C1 segment of cervical spinal cord (tissue), 14 donors: ENCODE measurements at places on chromosomes 4 and X.

DNA sequence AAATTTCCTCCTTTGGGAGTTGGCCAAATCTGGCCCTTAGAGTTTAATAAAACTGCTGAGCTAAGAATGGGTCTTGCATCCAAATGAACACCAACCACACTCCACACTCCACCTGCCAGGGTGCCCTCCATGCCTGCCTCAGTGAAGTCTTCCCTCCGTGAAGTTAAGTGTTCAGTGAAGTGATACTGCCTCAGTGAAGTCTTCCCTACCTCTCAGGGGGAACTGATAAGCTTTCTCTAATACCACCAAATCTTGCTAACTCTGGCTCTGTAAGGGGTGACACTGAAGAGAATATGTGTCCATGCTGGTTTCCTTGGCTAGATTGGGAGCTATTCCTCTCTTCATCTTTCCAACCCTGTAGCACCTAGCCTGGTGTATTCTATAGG, 27.9 kb downstream of the MED28 start:
- no peak for DNase-seq

DNA sequence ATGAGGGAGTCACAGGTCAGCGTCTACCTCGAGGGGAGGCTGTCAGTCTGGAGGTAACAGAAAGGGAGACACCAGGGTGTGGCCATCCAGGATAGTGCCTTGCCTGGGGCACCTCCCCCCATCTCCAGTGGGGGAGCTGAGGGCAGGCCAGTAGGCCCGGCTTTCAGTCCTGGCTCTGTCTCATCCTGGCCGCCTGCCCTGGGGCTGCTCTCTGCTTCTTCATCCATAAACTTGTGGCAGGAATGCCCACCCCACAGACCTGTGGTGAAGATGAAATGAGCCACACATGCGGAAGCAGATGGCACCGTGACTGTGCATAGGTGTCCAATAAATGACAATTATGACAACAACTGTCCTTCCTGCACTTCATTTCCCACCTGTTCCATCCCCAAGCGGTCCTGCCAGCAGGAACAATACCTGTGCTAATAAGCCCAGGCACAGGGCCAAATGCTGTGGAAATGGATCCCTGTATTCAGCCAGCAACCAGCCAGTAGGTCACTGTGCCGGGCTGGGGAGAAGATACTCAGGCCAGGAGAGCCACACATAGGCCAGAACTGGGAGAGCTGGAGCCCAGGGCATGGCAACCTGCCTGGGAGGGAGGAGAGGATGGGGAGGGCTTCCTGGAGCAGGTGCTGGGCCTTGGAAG, 30.2 kb downstream of the TRO start:
- DNase-seq: no peak

DNA sequence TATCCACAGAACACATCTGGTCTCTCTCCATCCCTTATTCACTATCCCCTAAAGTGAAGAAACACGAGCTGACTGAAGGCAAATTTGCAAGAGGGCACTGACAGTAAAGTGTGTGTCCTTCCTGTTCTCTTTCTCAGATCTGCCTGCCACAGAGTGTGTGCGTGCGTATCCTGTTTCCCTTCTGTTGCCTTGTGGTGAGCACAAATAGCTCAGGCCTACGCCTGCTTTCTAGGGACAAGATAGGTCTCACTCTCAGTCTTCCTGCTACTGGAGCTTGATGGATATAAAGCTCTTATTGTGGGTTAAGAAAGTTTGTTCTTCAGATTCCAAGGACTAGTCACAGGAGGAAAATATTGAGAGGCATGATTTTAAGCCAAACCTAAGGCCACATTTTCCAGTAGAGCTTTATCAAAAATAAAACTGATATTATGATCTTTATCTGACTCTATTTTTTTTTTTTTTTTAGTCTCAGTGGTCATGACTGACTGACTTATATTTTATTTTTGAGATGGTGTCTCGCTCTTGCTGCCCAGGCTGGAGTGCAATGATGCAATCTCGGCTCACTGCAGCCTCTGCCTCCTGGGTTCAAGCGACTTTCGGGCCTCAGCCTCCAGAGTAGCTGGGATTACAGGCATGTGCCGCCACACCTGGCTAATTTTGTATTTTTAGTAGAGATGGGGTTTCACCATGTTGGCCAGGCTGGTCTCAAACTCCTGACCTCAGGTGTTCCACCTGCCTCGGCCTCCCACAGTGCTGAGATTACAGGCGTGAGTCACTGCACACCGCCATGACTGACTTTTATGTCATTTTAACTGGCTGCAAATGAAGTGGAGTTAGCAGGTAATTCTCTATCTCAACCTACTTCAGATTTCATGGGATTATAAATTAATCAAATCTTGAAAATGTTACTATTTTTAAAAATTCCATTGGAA, 140.3 kb upstream of the SH3RF1 start:
- DNase-seq: no peak

DNA sequence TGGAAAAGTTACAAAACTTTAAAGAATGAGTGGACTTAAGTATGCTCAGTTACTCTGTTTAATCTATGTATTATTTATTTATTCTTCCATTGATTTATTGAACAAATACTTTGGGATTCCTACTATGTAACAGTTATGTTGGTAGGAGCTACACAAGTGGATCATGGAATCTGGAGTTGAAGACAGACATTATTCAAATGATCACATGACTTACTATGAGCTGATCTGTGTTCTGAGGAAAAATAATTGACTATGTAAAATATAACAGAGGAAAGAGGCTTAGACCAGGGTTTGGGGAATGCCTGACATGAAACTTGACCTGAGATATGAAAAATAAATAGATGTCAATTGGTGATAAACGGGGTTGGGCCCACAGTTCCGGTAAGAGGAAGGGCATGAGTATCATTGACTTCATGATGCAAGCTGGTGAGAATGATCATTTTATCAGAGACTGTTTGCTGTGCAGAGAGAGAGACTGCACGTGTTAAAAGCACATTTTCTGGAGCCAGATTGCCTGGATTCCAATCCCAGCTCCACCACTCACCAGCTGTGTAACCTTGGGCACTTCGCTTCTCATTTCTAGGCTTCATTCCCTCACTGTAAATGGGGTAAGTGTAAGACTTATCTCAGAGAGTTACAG, 179.0 kb downstream of the SPCS3 start:
- no peak for DNase-seq

GRCh38 chrX:42530027-42530426, 247.9 kb downstream of the PPP1R2C start:
- no peak for DNase-seq

- DNase-seq: no peak
Observed at GRCh38 chr4:156512622-156513021, 459.0 kb downstream of the PDGFC start.

- DNase-seq: no peak
Observed at GRCh38 chr4:93199492-93199891, 629.1 kb upstream of the ATOH1 start.

GRCh38 chr4:165625281-165625680, 246.5 kb downstream of the CPE start:
- no peak for DNase-seq

DNA sequence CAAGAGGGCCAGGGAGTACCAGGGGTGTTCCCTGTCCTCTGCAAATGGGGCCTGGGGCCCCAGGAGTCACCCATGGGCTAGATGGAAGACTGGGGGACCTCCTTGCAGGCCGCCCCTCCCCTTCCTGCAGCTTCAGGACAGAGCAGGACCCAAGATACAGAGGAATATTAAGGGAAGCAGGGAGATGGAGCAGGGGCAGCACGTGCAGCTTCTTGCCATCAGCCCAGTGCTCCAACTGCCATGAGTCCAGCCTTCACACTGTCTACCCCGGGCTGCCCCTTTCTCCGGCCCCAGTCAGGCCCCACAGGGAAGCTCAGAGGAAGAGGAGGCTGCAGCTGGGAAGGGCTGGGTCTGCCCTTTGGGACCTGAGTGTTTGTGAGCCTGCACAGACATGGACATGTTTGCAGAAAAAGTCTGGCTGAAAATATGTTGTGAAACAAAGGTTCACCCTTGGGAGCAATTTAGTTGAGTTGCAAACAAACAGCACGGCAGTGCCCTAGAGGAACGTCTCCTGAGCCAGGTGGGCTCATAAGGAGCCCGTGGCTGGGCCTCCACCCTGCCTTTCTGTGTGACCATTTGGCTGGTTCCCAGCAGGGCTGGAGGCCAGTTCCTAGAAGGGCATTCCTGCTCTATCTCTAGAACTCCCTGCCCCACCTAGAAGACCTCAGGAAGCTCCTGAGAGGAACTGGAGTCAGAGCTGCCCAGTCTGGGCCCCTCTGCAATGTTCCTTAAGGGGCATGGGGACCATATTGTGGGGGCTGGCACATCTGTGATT, 8.9 kb downstream of the FATE1 start:
- DNase-seq: no peak

GRCh38 chr4:128686032-128686465, 123.5 kb upstream of the JADE1 start:
- DNase-seq: no peak

DNA sequence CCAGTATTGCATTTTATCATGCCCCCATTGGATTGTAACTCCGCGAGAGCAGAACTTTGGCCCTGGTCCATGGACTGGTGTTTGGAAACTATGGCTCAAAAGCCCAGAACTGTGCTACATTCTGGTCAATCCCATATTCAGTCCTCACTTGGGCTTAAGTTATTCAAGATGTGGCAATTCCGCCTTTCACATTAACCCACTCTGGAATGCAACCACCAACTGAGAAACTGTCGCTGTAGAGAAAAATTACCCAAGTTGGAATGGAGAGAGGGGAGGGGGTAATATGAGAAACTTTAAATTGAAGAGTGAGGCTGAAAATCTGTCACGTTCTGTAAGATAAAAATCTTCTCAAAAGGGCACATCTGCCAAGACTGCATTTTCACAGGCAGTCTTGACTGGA, 189.6 kb upstream of the NHS start:
- DNase-seq: no peak

DNA sequence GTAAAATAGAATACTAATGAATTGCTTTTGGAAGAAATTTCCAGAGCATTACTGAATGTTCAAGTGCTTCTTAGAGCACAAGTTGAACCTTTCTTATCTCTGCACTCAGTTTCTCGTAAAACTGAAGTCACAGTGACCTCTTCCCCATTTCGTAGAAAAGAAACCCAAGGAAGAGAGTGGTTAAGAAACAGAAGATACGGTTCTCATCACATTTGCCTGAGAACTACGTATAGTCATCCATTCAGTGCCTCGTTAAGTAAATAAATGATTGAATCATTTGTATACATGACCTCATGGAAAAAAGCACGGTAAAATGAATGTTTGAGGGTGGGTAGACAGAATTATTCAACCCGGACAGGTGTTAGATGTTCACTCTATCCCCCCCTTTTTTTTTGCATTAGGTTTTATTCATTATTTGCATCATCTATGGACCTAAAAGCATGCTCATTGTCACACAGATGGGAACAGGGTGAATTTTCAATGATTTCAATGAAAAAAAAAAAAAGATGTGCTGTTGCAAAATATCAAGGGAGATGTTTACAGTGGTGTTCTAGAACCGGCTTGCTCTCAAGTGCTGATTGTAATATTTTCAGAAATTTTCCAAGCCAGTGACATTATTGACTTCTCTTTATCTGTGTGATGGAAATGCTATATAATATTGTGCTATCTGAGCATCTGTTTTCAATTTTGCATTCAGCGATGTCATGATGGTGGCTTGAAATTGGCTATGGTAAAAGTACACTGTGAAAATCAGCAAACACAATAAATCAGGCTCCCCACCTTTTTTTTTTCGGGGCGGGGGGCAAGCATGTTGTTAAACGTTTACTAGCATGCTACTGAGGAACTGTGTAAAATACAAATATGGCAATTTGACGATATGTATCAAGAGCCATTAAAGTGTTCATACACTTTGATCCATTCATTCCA, 4.3 kb downstream of the RHOH start:
- DNase-seq: no peak

DNA sequence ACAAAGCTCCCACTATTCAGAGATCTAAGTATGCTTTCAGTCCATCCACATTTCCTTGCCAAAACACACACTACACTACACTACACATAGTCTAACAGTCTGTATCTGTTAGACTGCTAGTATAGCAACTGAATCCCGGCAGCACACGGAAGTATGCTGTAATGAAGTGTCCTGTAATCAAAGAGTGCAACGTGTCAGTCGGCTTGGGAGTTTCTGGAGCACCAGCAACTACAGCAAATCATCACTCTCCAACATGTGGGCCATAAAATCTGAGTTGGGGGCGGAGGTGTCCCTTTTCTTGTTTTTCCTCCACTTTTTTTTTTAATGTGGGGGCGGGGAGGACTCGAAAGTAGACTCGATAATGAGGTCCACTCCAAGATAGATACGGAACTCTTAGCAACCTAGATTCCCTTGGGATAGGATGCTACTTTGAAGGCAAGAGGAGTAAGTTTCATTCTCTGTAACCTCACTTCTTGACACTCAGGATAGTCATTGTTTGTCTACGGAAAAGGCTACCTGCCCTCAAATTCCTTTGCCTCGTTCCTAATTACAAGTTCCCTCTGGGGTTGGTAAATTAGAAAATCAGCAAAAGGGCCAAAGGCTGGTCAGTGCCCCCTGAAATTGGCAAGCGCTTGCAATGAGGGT, 722 bp downstream of the SLC10A7 start:
- DNase-seq: peak; percentile 6
